NCI-H1694 treated with DMSO at 0.1 percent for 48 hours (cell line): ENCODE measurements at places on chromosomes 1 and 21.
A peak's percentile ranks its signal among the peaks of the same experiment; 100 is the strongest.

- no peak for DNase-seq
These were observed 208.0 kb upstream of the GALNT2 start for GRCh38 chr1:229859026-229859425.

DNA sequence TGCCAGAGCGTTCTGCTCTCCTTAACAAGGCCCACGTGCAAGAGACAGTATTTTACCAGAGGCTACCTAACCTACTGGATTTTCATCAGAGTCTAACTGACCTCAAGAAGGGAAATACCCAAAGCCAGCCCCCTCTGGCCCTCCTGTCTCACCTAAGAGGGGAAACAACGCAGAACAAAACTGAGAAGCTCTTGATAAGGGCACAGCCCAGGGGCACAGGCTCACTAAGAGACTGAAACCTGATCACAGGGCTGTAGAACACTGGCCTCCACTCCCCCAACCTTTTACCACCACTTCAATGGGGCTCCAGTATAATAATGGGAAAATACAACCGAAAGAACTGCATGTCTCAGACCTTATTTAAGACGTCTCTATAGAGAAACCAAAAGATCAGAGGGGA is 449.5 kb upstream of the CAMK1G start:
- DNase-seq, result no peak

- no peak for DNase-seq
These were observed 13.4 kb upstream of the AGTRAP start for GRCh38 chr1:11722538-11722937.

DNA sequence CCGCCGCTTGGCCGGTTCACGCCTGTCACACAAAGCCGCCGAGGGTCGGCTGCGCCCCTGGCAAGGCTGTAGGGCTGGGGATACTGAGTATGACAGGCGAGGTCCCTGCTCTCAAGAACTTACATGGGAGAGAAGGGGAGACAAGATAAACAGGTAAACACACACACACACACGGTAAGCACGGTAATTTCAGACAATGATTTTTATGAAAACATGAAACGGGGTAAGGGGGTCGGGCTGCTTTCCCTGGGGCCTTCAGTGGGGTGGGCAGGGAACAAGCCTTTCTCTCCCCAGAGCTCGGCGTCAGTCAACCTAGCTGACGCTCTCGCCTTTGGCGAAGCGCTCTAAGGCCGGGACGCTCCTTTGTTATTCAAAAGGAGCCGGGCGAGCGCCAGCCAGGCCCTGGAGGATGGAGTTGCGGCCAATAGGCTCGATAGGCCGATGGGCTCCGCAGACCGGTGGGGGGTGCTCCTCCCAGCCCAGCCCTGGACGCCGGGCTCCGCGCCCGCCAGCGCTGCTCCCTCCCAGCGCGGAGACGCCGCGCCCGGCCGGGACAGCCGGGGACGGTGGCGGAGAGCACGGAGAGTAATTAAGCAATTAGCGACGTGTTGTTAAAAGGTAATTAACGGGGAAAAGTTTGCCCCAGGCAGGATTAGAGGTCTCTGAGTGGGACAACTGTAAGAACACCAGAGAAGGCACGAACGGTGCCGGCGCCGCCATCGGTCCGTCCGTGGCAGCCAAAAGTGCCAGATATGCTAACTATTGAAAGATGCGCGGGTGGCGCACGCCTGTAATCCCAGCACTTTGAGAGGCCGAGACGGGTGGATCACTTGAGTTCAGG is 950 bp upstream of the INKA2 start:
- peak; percentile 72 for DNase-seq

GRCh38 chr21:14877581-14878228 is 187.1 kb downstream of the NRIP1 start:
- DNase-seq, result no peak

DNA sequence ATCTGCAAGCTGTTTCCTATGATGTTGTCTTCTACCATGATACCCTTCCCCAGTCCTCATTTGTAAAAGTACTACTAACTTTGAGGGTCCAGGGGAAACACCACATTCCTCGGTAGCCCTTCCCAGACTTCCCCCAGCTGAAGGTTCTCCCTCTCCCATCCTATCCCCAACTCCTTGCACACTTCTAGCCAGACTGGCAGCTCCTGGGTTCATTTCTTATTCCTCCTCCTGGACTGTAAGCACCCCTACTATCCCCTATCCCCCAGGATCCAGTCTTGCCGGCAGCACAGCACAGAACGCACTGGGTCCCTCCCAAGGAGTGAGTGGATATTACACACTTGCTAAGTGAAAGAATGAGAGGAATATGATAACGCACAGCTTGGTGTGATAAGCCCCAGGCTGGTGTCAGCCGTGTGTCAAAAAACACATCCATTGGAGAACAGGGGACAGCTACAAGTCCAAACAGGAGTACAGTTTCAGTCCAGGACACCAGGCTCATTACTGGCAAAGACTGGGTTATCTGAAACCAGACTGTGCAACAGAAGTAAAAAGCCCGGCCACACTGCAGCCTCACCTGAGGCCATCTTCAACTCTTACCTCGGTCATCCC is 100.2 kb downstream of the SSBP3 start:
- no peak for DNase-seq

- DNase-seq, result no peak
These were observed 70.3 kb upstream of the PRDX6 start for GRCh38 chr1:173406783-173407230.

- DNase-seq, result no peak
These were observed 290.2 kb downstream of the HLX start for GRCh38 chr1:221169447-221169889.

DNA sequence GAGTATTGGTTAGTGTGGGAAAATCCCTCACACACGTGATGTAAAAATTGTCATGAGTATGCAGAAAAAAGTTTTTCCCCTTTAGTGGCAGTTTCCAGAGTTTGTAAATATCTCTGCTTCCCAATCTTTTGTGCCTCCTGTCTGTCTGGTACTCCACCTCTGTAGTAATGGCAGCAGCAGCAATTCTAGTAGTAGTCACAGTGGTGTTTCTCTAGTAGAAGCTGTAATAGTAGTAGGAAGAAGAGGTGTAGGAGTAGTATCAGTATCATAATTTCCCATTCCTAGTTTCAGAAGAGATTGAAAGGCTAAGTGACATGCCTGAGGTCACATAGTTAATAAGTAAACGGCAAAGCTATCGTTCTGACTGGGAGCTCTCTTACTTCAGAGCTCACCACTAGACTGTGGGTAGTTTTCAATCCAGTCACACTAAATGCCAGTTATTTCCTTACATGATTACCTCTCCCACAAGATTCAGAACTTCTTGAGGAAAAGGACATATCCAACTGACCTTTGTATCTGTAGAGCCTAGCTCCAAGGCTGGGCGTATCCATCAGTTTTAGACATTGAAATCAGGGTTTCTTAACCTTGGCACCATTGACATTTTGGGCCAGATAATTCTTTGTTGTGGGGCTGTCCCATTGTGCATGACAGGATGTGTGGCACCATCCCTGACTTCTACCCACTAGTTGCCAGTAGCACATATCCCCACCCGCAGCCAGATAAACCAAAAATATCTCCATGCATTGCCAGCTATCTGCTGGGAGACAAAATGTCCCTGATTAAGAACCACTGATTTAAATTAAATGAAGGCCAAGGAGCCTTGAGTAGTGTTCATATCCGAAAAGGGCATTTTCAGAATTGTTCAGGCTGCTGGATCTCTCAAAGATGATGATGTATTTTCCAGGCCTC is 135.9 kb downstream of the FGGY start:
- DNase-seq, result no peak

DNA sequence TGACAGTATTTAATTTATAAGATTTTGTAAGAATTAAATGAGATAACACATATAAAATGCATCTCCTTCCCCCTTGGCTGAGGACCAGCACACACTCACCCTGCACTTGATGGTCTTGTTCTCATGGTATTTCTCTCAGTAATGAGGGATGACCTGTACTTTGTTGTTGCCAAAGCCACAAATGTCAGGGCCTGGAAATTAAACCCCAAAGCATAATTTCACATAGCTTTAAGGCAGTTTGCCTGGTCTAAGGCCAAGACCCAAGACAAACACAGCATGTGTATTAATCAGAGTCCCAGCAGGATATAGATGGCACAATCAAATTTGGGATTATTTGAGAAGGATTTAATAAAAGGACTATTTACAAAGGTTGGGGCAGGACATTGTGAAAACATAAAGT is 48.6 kb upstream of the EPS15 start:
- no peak for DNase-seq

DNA sequence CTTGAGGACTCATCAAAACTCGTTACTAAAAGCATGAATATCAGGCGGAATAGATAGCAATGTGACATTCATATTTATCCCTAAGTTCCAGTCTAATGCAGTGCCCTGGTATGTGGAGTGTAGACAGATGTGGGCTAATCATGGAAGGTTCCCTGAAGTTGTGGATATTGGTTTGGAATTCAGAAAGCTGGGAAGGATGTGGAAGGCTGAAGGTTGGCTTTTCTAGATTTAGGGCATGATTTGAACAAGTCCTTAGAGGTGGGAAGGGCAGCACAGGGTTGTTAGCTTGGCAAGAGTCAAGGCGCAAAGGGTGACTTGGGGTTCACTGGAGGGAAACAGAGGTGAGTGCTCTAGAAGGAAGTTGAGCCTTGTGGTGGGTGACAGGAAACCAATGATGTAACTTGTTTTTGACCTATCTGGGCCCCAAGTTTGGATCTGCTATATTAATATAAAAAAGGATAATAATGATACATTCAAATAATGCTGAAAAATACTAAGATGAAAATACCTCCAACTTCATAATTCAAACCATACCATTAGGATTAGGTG is 21.9 kb downstream of the LGALS8 start:
- DNase-seq, result no peak

DNA sequence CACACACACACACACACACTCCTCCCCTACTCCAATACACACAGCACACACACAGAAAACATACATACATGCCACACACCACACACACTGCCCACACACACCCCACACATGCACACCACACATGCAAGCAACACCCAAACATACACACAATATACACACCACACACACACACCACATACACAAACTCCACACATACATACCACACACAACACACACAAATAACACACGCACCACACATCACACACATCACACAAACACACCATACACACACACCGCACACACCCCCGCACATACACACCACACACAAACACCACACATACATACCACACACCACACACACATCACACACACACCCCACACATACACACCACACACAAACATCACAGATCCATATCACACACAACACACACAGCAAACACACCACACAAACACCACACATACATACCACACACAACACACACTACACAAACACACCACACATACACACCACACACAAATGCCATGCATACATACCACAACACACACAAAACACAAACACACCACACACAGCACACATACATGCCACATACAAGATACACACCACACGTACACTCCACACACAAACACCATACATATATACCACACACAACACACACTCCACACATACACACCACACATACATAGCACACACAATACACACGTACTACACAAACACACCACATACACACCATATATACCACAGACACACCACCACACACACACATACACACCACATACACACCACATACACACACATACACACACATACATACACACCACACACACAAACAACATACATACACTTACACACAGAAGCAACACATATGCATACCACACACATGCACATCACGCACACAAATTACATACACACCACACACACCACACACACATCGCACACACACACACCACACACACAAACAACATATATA is 932 bp upstream of the RAB7B start:
- DNase-seq, result no peak

GRCh38 chr1:232704694-232705680 is 75.1 kb upstream of the SIPA1L2 start:
- no peak for DNase-seq

DNA sequence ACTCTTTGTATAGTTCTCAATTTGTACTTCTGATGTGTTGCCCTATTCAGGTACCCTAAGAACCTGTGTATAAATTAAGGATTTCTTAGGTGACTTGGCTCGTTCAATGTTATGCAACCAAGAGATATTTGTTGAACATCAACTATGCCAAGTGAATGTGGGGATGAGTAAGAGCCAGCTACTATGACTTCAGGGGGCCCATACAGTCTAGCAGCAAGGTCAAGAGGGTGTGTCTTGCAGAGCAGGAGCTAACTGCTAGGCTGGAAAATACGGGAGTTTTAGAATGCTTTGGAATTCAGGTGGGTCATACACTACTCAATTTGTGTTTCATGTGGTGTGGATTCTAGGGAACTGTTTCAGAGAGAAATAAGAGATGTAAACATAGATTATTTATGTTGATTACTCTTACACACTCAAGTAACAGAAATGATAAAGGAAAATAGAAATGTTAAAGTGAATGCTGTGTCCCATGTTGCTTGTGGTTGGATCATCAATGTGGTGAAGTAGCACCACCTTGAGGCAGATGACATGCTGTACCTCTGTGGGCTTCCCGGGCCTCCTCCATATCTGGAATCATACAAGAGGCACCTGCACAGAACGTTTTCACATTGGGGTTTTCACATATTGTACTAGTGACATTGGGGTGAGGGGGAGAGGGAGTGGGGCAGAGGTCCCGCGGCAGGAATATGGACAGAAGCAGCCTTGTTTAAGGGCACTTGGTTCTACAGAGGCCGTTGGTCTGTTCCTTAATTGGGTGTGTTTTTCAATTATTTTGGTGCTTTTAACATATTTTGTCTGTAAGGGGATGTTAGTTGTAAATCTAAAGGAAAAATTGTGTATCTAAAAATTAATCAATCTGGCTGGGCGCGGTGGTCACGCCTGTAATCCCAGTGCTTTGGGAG is 12.4 kb downstream of the ARPC5 start:
- peak; percentile 64 for DNase-seq

DNA sequence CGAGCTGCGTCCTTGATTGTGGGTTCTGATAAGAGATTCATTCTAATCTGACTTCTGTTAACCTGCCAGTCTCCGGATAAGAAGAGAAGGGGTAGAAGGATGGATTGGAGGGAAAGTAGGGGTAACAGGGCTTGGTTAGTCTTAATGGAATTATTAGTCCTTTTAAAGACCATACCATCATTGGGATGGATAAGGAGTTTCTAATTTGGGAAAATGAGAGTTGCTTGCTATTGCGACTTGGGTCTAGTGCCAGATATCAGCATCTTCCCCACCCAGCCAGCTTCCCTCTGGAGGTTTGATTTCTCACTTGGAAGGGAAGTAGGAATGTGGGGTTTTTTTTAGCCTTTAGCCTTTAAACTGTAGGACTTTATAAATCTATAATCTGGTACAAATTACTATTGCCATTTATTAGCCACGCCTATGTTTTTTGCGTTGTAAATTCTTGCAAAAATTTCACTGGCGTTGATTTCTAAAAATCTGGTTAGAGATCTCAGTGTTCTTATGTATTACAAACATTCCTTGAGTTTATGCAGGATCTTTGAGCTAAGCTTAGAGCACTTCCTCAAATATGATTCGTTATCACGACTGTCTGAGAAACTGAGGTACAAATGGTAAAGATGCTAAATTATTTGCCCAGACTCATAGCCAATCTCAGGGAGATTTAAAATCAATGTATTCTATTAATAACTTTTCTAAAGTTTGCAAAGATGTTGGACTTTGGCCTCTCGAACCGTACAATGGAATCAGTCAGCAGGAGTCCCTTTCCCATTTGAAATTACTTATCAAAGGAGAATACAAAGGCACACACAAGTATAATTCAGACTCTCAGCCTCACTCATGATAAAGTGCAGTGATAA is 1.3 kb downstream of the FAM20B start:
- DNase-seq, result no peak

- no peak for DNase-seq
These were observed 1554.8 kb downstream of the KCNT2 start for GRCh38 chr1:195053478-195053877.

GRCh38 chr1:60620087-60620486 is 462.3 kb upstream of the NFIA start:
- no peak for DNase-seq
